ENCODE measurements at places on chromosomes 5 and 9.

- no peak for DNase-seq
- peaks cover 40% of the 10 kb centered on the region for H3K4me1 ChIP-seq
- H3K36me3 ChIP-seq: peaks cover 65% of the 10 kb centered on the region
- H3K27me3 ChIP-seq: peaks cover 6% of the 10 kb centered on the region
- H3K27ac ChIP-seq: no peak overlapping the region
- no peak overlapping the region for H3K4me3 ChIP-seq
Observed at GRCh38 chr9:91017245-91017644, 215.6 kb downstream of the SYK start.

GRCh38 chr9:108603141-108603540, 252.6 kb downstream of the ACTL7B start:
- no peaks in the 10 kb centered on the region for H3K27me3 ChIP-seq
- no peak for DNase-seq
- no peaks in the 10 kb centered on the region for H3K4me1 ChIP-seq
- no peak overlapping the region for H3K27ac ChIP-seq

- no peak for DNase-seq
- peaks cover 7% of the 10 kb centered on the region for H3K36me3 ChIP-seq
- H3K4me3 ChIP-seq: no peak overlapping the region
- peaks cover 30% of the 10 kb centered on the region for H3K4me1 ChIP-seq
- H3K27me3 ChIP-seq: peaks cover 9% of the 10 kb centered on the region
Observed at GRCh38 chr9:134179595-134179917, 15.2 kb upstream of the RNU6ATAC start.

DNA sequence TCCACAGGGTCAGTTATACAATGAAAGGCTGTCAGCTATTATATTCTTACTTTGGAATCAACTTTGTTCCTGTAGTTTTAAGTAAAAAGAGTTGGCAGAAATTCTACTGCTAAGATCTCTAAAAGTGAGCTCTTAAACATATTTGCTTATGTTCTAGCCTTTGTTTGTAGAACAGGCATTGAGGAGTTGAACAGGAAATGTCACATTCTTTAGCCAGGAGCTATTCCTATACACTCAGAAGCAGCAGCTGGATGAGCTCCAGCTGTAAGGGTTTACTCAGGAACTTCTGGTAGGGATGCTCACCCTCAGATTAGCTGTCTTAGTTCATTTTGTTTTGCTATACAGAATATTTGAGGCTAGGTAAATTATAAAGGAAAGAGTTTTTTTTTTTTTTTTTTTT, 22.4 kb upstream of the SPINK14 start:
- H3K27me3 ChIP-seq: peaks cover 1% of the 10 kb centered on the region
- no peak overlapping the region for H3K4me3 ChIP-seq
- no peak overlapping the region for H3K27ac ChIP-seq
- H3K4me1 ChIP-seq: no peaks in the 10 kb centered on the region
- no peak for DNase-seq

- H3K4me1 ChIP-seq: peaks cover 18% of the 10 kb centered on the region
- no peak for DNase-seq
- no peaks in the 10 kb centered on the region for H3K27me3 ChIP-seq
- H3K27ac ChIP-seq: no peak overlapping the region
- no peaks in the 10 kb centered on the region for H3K36me3 ChIP-seq
Observed at GRCh38 chr9:14958989-14959388, 48.8 kb upstream of the FREM1 start.

Measured in activated CD4-positive, alpha-beta memory T cell treated with anti-CD3 and anti-CD28 coated beads, Interleukin-2, amount 10 ng/mL, durations not matched to agents 7 days and 5 days (primary cell).